T-helper 17 cell (primary cell): ENCODE measurements at places on chromosomes 7 and 10.
A peak's percentile ranks its signal among the peaks of the same experiment; 100 is the strongest.

GRCh38 chr7:90816511-90817142 is 220.5 kb downstream of the CDK14 start:
- H3K4me3 ChIP-seq, result no peak overlapping the region
- no peak overlapping the region for H3K27ac ChIP-seq

- H3K36me3 ChIP-seq, result peaks cover 3% of the 10 kb centered on the region
- no peak overlapping the region for H3K27ac ChIP-seq
- H3K4me1 ChIP-seq, result peaks cover 25% of the 10 kb centered on the region
- no peak overlapping the region for H3K4me3 ChIP-seq
- H3K27me3 ChIP-seq, result no peaks in the 10 kb centered on the region
Measured at GRCh38 chr7:64558781-64559180, 4.1 kb downstream of the ZNF680 start.

- H3K4me1 ChIP-seq, result no peaks in the 10 kb centered on the region
- no peak overlapping the region for H3K27ac ChIP-seq
- no peaks in the 10 kb centered on the region for H3K36me3 ChIP-seq
- H3K4me3 ChIP-seq, result no peak overlapping the region
- H3K27me3 ChIP-seq, result peaks cover 23% of the 10 kb centered on the region
Measured at GRCh38 chr7:140983802-140984201, 30.9 kb downstream of the MRPS33 start.

GRCh38 chr7:2028733-2029132 is 204.0 kb downstream of the MAD1L1 start:
- H3K27ac ChIP-seq, result no peak overlapping the region
- H3K4me1 ChIP-seq, result peaks cover 7% of the 10 kb centered on the region
- H3K27me3 ChIP-seq, result no peaks in the 10 kb centered on the region
- DNase-seq, result no peak
- no peak overlapping the region for H3K4me3 ChIP-seq
- H3K36me3 ChIP-seq, result peaks cover 2% of the 10 kb centered on the region

- no peaks in the 10 kb centered on the region for H3K36me3 ChIP-seq
- no peak overlapping the region for H3K27ac ChIP-seq
- no peak for DNase-seq
- peaks cover 70% of the 10 kb centered on the region for H3K27me3 ChIP-seq
- H3K4me1 ChIP-seq, result no peaks in the 10 kb centered on the region
- H3K4me3 ChIP-seq, result no peak overlapping the region
Measured at GRCh38 chr10:86376403-86376802, 9.8 kb upstream of the GRID1 start.

GRCh38 chr7:73530800-73531199 is 8.7 kb upstream of the BAZ1B start:
- no peaks in the 10 kb centered on the region for H3K27me3 ChIP-seq
- peaks cover 15% of the 10 kb centered on the region for H3K4me1 ChIP-seq
- no peak for DNase-seq
- H3K36me3 ChIP-seq, result no peaks in the 10 kb centered on the region
- no peak overlapping the region for H3K4me3 ChIP-seq

DNA sequence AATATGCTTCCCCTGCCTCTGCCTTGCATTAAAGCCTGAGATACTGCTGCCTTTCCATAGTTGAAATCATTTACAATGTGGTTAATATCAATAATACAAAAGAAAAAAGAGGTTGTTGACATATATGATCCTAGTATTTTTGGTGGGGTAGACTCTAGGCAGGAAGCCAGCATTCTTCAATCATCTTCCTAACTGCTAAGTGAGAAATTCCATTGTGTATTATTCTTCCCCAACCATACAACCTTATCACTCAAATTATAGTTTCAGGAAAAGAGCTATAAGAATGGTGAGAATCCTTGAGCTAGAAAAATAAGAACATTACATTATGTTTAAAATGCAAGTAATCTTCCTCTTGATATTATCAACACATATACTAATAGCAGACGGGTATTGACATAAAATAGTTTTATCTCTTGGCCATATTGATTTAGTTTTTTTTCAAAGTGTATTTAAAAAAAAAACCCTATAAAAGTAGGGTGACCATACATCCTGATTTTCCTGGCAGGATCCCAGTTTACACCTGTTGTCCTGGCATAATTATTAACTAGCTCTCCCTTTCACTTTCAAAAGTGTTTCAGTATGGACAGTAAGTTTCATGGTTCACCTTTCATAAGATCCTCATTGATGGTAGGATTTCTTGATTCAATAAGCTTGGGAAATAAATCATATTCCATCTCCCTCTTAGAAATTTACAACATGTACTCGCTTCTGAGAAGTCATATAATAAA is 33.4 kb upstream of the WASL start:
- no peaks in the 10 kb centered on the region for H3K4me1 ChIP-seq
- peaks cover 14% of the 10 kb centered on the region for H3K27me3 ChIP-seq
- no peaks in the 10 kb centered on the region for H3K36me3 ChIP-seq
- H3K4me3 ChIP-seq, result no peak overlapping the region
- no peak overlapping the region for H3K27ac ChIP-seq
- no peak for DNase-seq

DNA sequence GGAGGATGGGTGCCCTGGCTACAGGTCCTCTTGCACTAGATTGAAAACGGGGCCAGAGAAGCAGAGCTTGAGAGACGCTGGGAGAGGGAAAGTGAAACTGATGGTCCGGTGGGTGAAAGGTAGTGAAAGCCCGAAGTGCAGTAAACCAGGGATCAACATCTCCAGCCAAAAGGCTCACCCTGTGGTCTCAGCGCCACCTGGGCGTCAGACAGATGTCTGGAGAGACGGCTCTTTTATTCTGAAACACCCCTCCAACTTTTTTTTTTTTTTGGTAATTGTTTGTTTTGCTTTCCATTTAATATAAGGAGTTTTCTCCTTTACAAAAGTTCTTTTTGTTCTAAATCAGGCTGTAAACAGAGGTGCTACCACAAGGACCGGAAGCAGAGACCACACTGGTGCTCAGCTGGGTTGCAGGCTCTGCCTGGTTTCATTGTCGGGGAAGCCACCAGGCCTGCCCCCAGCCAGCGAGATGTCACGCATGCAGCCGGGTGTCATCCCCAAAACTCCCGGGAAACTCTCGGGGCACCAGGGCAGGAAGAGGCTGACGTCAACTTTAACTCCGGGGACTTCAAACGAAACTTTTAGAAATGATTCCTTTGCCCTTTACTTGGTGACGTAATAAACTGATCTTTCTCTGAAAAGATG is 11.2 kb downstream of the IL2RA start:
- H3K27ac ChIP-seq, result peak overlapping the region; percentile 99
- DNase-seq, result peak; percentile 84
- peak overlapping the region; percentile 95 for H3K4me3 ChIP-seq
- peaks cover 5% of the 10 kb centered on the region for H3K36me3 ChIP-seq
- no peaks in the 10 kb centered on the region for H3K27me3 ChIP-seq

DNA sequence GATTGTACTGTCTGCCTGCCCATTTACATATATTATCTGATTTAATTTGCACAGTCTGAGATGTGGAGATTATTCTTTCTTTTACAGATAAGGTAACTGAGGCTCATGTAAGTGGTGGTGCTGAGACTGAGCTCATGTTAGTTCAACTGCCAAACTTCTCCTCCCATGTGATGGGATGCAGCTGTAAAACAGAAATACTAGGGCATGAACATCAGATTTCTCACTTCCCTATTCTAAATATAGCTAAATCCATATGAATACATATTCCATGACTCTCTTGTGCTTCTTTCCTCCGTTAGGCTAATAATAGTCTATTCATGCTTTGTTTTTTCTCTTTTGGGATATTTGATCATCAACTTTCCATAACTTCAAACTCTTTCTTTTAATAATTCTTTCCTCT is 84.7 kb downstream of the PTPRZ1 start:
- DNase-seq, result no peak
- H3K27ac ChIP-seq, result no peak overlapping the region
- H3K4me1 ChIP-seq, result no peaks in the 10 kb centered on the region
- no peaks in the 10 kb centered on the region for H3K36me3 ChIP-seq
- no peak overlapping the region for H3K4me3 ChIP-seq

- H3K4me1 ChIP-seq, result no peaks in the 10 kb centered on the region
- H3K27ac ChIP-seq, result no peak overlapping the region
Measured at GRCh38 chr10:106401161-106401560, 763.3 kb downstream of the SORCS1 start.

- peaks cover 9% of the 10 kb centered on the region for H3K27me3 ChIP-seq
- peaks cover 10% of the 10 kb centered on the region for H3K36me3 ChIP-seq
- H3K27ac ChIP-seq, result peak overlapping the region; percentile 98
- peaks cover 30% of the 10 kb centered on the region for H3K4me1 ChIP-seq
- H3K4me3 ChIP-seq, result peak overlapping the region; percentile 95
Measured at GRCh38 chr10:95693071-95693667, 558 bp downstream of the TCTN3 start.

DNA sequence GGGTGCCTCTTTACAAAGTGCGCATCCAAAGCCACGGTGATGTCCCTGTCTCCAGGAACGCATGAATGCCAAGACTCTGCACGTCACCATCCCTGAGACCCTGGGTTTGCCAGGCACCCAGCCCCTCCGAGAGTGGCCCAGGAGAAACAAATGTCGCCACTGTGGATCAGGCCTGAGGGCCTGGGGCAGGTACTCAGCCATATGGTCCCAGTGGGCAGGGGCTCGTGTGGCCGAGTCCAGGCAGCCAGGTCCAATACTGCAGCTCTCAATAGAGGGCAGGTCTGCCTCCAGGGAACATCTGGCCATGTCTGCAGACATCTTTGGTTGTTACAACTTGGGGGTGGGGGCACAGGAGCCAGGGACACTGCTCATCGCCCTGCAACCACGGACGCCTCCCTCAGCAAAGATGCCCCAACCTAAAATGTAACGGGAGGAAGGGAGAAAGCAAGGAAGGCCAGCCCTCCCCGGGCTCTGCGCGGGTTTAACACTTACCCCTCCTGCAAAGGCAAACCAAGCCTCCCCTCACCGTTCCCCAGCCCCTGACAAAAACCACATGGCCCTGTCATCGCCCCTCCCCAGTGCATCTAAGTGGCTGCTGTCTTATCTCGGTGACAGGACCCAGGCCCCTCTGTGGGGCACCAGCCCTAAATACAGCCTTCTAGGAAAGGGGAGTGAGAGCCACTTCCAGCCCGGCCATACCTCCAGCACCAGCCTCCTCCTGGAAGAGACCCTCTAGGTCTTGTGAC is 10.3 kb upstream of the PAPOLB start:
- H3K27me3 ChIP-seq, result peaks cover 55% of the 10 kb centered on the region
- no peak overlapping the region for H3K4me3 ChIP-seq
- H3K27ac ChIP-seq, result no peak overlapping the region
- H3K4me1 ChIP-seq, result peaks cover 3% of the 10 kb centered on the region

- no peak overlapping the region for H3K27ac ChIP-seq
- H3K4me1 ChIP-seq, result peaks cover 30% of the 10 kb centered on the region
- DNase-seq, result no peak
- peaks cover 8% of the 10 kb centered on the region for H3K36me3 ChIP-seq
- no peak overlapping the region for H3K4me3 ChIP-seq
Measured at GRCh38 chr10:70437721-70438120, 3.8 kb downstream of the NODAL start.

DNA sequence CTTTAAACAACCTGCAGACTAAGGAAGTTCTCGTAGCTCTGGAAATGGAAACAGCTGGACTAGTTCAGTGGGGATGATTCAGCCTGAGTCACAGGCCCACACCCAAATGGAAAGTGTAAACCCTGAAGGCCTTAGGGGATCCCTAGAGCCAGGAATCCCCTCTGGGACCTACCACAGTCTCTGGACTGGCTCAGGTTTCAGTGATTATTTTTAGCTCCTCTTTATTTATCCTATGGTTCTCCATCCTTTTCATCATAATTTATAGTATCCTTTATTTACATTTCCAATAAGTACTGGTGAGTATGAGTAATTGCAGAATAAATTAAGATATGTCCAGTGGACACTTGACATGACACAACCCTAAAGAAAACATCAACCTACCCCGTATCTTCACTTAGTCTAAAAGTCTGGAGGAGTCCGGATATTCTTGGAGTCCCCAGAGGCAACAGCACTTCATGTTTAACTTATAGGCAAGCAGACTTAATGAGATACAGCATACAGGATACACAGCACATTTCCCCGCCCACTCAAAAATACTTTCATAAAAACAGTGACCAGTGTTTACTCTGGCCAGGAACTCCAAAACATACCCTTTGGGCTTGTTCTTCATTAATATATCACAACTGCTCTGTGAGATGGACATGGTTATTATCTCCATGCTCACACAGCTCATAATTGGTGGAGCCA is 28.4 kb upstream of the SEMA3E start:
- no peaks in the 10 kb centered on the region for H3K36me3 ChIP-seq
- H3K4me3 ChIP-seq, result no peak overlapping the region
- H3K4me1 ChIP-seq, result no peaks in the 10 kb centered on the region
- no peak for DNase-seq
- H3K27ac ChIP-seq, result no peak overlapping the region
